Muscle of arm (tissue), 14 donors: ENCODE measurements at places on chromosomes 5 and 9.

DNA sequence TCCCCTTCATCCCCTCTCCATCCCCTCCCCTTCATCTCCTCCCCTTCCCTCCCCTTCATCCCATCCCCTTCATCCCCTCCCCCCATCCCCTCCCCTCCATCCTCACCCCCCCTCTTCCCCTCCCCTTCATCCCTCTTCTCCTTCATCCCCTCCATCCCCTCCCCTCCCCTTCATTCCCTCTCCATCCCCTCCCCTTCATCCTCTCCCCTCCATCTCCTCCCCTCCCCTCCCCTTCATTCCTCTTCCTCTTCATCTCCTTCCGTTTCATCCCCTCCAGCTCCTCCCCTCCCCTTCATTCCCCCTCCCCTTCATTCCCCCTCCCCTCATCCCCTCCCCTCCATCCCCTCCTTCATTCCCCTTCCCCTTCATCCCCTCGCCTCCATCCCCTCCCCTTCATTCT lies 40.1 kb downstream of the TARS1 start:
- no peak for DNase-seq

GRCh38 chr5:128522336-128522735 lies 15.7 kb downstream of the FBN2 start:
- no peak for DNase-seq

- no peak for DNase-seq
Observed at GRCh38 chr5:141717043-141717442, 35.0 kb upstream of the ARAP3 start.

DNA sequence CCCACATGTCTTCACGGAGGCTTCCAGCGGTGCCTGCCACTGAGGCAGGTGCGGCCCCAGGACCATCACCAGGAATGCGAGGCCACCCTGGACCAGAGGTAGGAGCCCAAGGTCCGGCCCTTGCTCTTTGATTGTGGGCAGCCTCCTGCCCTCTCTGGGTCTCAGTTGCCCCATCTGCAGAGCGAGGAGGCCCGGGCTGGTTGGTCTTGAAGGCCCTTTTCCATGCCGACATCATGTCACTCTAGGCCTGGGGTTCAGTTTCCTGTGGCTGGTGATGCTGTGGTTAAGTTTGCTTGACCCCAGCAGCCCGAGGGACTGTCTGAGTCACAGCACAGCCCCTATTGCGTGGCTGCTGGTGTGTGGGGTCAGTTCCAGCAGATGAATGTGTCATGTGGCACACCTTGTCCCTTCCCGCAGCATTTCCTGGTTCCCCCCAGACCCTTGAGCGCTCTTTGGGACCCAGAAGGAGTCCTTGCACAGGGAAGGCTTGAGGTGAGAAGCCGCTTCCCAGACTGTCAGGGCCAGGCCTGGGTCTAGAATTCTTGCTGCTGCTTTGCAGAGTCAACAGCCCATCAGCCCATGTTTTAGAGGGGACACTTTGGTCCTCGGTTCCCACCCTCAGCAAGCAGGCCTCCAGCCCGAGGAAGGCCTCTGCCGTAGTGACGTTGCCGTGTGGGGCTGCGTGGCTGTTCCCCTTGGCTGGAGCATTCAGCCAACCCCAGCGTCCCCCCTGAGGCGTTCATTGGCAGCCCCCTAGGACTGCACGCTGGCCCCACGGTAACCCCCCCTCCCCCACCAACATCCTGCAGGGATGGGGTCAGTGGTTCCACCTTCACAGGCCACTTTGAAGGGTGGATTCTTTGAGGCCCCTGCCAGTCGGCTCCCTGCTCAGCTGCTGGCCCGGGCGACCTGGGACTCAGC lies 31.0 kb upstream of the HMCN2 start:
- DNase-seq, result no peak

DNA sequence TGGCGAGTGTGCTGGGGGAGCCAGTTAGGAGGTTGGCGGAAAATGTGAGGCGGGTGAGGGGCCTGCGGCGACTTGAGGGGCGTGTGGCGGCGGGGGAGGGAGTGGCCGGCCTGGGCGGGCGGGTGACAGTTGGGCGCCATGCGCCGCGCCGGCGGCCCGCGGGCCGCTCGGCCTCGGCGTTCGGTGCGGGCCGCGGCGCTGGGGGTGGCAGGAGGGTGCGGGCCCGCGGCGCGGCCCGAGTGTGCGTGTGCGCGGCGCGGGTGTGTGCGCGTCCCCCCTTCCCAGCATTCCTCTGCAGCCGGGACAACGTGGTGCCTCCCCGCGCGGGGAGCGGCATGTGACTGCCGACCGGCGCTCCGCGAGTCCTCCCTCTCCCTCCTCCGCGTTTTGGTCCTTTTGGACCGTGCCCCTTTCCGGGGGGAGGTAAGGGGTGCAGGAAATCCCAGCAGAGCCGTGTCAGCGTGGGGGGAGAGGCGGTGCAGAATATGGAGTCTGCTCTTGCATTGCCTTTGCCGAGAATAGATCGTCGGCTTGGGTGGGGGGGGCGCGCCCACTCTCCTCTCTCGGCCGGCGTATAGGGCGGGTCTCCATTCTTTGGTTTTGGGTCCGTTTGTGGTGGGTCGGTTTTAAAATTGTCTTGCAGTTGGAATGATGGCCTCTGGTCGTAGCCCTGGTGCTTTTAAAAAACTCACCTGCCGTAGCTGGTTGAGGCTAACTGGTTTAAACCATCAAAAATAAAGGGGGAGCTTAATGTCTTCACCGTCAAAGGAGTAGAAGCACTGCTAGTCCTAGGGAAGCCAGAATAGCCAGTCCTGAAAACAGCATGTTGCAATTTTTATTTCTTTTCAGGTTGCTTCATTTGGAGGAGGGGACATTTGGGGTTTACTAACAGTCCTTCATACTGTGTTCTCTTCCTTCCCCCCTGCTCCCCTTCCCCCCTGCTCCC lies 2.0 kb downstream of the LARP1 start:
- no peak for DNase-seq

- DNase-seq, result peak; percentile 63
Observed at GRCh38 chr5:107671742-107672210, 1.0 kb upstream of the EFNA5 start.

DNA sequence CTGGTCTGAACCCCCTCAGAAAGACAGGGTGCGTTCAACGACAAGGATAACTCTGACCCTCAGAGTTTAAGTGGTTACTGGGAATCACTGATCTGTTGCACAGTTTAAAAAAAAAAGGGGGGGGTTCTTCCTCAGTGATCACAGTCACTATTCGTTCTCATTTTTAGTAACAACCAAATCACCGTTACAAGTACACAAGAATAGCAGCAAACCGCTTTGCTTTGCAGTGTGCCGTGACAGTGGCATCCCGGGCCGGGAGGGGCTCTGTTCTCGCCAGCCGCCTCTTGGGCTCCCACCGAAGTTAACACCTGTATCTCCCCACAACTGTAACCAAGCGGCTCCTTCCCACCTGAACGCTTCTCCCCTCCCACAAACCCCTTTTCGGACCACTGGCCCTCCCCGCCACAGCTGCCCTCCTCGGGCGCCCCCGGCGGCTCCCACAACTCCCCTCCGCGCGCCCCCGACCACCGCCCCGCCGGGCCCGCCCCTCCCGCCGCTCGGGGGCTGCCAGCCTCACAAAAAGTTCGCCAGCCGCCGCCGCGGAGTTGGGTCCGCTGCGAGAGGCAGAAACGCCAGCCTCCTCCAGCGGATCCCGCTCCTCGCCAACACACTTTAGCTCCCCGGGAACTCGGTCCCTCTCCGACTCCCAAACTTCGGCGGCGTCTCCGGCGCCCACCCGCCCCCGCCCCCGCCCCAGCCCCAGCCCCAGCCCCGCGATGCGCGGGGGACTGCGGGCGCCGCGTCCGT lies 1.2 kb downstream of the SSBP2 start:
- peak; percentile 32 for DNase-seq

DNA sequence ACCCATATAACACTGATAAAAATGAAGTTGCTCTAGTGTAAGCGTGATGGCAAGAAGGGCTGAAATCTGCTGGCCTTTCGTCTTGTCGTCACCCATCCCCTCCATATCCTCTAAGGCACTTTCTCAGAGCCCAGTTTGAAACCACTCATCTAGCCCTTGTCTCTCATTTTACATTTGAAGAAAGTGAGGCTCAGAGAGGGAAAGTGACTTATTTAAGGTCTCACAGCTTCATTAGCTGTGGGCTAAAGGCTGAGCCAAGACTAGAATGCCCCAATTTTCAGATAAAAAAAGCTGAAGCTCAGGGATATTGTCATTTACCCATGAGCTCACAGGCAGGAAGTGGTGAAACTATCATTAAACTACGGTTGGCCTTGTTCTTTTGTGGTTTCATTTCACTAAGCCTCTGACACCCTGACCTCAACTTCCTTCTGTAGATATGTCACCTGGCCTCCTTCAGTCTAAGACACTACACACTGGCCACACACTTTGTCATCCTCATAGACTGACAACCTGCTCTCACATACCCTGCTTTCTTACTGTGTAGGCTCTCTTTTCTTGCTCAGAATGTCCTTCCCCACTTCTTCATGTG lies 176.7 kb upstream of the DMAC1 start:
- no peak for DNase-seq

DNA sequence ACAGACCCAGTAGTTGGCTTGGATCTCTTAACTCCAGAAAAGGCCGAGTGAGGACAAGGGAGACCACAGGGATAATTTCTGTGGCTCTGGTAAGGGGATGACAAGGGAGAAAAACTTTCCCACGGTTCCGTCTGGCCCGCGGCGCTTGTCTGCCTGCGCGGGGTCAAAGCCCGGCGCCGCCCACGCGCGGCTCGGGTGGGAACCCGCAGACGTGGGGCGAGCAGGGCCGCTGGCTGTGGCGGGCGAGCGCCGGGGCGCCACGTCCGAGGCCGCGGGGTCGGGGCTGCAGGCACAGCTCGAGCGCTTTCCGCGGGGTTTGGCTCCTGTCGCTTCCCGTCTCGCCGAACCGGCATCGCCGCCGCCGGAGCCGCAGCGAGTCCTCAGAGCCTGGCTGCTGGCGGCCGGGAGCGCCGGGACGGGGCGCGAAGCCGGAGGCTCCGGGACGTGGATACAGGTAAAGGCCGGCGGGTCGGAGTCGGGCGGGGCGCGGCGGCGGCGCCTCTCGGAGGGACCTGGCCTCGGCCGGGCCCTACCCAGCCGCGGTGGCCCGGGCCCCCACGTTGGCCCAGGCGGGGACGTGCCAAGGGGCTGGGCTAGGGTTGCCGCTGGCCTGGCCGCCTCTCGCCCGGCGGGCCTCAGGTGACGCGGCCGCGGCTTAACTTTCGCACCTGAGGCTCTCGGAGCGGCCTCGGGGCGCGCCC lies at the start of gene RNF180:
Gene RNF180 (plus strand): TSS at position 344 of the 701 bp plus-strand sequence. CDS start 34,965 bp downstream, outside the sequence.
- no peak for DNase-seq

GRCh38 chr5:177301503-177302165 lies 1.9 kb downstream of the RAB24 start:
- DNase-seq, result no peak

GRCh38 chr5:149609640-149610219 lies 28.4 kb downstream of the ARHGEF37 start:
- DNase-seq, result no peak

GRCh38 chr5:143318270-143318669 lies 85.2 kb downstream of the NR3C1 start:
- no peak for DNase-seq

GRCh38 chr5:33523208-33523771 lies 82.5 kb downstream of the TARS1 start:
- no peak for DNase-seq

GRCh38 chr5:102481054-102481715 lies 17.6 kb downstream of the SLCO6A1 start:
- peak; percentile 1 for DNase-seq

- no peak for DNase-seq
Observed at GRCh38 chr5:65076251-65076869, 307.6 kb downstream of the CWC27 start.

GRCh38 chr9:6525326-6526045 lies 112.5 kb downstream of the UHRF2 start:
- DNase-seq, result no peak

DNA sequence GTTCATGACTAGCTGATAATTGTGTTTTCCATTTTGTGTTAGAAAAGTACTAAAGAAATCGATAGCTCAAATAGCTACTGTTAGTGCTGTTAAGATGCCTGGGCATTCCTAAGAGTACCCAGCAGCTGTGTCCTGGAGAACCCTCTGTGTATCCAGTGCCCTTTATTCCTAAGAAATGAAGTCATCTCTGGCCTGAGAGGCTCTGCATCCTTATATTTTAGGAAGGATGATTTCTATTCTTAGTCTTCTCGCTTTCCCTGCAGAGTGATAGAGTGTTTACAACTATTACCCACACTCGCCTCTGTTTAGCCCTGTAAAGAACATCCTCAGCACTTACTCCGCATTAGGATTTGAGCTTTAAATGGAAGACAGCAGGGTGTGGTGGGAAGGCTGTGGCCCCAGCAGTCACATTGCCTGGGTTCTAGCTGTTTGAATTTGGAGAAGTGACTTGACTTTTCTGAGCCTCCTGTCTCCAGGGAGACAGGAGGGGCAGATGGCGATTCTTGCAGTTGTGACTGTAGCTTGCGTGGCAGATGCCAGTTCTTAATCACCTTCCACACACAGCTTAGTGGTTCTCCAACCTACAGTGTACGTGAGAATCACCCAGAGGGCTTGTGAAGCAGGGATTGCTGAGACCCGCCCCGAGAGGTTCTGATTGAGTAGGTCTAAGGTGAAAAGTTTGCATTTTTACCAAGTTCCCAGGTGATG lies 177.2 kb upstream of the PITX1 start:
- no peak for DNase-seq

DNA sequence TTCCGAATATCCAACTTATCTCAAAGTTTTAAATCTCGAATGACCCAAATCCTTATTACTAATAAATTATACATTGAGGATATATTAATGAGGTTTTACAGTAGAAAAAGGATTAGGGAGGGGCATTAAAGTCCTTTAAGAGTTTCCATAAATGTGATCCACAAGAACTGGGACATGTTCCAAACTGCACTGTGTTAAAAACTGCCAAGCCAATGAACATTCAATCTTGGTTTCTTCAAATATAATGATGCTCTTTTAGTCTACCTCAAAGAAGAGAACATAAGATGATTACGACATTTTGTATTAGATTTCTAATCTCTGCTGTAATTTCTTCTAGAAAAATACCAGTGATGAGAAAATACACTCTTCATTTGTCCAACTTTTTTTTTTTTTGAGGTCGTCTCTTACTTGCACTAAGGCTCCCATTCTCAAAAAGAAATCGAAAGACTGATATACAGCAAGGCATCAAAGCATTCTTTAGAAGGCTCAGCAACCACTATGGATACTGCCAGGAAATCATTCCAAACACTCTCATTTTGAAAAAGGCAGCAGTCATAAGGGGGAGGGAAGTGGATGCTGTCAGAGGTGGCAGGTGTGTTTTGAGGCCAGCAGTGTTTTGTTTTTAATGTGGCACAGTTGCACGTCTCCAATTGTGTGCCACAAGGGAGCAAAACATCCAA lies 1.7 kb downstream of the PTAR1 start:
- peak; percentile 5 for DNase-seq

DNA sequence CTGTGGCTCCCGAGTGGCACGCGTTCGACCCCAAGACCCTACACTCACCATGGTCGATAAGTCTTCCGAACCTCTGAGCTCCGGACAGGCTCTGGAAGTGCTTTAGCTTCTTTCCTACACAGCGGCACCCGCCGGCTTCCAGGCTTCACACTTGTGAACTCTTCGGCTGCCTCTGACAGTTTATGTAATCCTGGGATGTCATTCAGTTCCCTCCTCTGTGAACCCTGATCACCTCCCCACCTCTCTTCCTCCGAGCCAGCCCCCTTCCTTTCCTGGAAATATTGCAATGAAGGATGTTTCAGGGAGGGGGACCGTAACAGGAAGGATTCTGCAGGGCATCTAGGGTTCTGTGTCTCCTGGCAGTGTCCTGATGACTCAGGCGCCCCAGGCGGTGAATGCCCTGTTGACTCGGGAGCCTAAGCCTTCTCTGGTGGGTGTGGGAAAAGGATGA lies at the start of gene CD14:
Gene CD14 (minus strand): TSS at position 155 of the 451 bp plus-strand sequence. CDS start 104 bp downstream, at position 51.
- no peak for DNase-seq
